Activated CD8-positive, alpha-beta memory T cell treated with anti-CD3 and anti-CD28 coated beads for 1 hour (primary cell): ENCODE measurements at places on chromosomes 12 and 14.

- DNase-seq, result no peak
These were observed 142.0 kb downstream of the KCNK10 start for GRCh38 chr14:88181072-88181471.

DNA sequence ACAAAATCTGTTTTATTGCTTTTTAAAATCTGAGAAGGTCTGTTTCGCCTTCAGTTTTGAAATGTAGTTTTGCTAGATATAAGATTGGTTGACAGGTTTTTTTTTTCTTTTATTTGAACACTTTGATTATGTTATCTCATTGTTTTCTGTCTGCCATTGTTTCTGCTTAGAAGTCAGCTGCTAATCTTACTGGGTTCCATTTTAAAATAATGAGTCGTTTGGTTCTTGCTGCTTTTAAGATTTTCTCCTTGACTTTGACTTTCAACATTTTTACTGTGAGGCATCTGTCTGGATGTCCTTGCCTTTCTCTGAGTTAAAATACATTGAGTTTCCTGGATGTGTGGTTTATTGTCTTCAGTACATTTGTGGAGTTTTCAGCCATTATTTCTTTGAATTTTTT lies 56.7 kb downstream of the ADIPOR2 start:
- DNase-seq, result no peak

- DNase-seq, result no peak
These were observed 2.1 kb downstream of the AKAP6 start for GRCh38 chr14:32331206-32331605.

DNA sequence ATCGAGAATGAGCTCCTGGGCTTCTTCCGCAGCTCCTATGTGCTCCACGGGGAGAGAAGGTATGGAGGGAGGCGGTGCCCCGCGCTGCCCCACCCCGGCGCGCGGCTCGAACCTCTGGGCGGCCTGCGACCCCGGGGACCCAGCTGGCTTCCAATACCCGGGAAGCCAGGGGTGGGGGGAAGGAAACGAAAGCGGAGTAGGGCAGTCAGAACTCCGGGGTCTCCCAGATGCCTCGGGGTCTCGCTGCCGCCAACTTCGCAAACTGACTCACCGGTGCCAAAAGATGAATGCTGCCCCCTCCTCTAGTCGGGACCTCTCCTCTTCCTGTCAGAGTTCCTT lies 1.3 kb downstream of the TRHDE start:
- DNase-seq, result no peak

- DNase-seq, result no peak
These were observed 96.9 kb downstream of the SLC15A4 start for GRCh38 chr12:128726886-128727285.

DNA sequence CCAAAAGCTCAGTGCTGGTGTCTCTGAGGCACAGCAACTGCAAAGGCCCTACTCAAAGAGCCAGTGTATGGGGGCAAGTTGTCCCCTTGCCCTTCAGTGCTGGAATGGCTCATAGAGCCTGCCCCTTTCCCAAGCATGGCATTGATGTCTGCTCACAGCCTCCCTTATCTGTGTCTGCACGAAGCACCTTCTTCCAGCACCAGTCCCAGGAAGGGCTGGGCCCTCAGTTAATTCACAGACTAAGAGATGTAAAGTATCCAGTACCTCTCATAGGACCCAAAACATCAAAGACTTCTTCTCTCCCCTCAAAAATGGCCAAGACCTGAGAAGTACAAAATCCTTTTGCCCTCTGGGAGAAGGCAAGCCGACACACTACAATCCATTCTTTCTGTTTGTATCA lies 1.6 kb upstream of the CMAS start:
- no peak for DNase-seq

DNA sequence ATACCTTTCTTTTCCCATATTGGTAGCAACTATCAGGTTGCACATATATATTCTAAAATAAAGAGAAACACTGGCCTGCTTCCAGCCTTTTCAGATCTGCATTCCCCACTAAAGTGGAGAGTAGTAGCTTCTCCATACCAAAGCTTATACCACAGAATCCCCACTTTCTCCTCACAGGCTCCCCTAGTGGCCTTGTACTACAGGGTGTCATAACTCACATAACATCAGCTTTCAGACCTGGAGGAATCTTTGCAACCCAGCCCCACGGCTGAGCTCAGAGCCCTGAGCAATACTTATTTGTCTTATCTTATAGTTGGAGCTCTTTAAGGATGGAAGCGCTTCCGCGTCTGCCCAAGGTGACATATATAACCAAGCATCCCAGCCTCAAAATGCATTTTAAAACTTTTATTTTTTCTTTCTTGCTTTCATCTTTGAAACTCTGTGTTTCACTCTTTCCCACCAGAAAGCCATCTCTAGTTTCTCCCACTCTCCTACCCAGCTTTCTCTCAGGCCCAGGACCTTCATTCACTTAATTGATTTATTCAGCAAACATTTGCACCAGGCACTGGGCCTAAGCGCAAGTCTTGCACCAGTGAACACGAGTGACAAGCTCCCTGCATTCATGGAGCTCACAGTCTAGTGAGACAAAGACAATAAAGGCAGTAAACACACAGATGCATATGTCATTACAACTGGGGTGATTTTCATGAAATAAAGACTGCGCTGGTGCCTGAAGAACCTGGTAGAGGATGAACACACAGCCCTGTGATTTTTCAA lies 254.7 kb downstream of the IPO8 start:
- no peak for DNase-seq

GRCh38 chr12:116217045-116217735 lies 60.3 kb downstream of the MED13L start:
- no peak for DNase-seq

GRCh38 chr12:58424735-58425392 lies 483.5 kb downstream of the ATP23 start:
- DNase-seq, result no peak

DNA sequence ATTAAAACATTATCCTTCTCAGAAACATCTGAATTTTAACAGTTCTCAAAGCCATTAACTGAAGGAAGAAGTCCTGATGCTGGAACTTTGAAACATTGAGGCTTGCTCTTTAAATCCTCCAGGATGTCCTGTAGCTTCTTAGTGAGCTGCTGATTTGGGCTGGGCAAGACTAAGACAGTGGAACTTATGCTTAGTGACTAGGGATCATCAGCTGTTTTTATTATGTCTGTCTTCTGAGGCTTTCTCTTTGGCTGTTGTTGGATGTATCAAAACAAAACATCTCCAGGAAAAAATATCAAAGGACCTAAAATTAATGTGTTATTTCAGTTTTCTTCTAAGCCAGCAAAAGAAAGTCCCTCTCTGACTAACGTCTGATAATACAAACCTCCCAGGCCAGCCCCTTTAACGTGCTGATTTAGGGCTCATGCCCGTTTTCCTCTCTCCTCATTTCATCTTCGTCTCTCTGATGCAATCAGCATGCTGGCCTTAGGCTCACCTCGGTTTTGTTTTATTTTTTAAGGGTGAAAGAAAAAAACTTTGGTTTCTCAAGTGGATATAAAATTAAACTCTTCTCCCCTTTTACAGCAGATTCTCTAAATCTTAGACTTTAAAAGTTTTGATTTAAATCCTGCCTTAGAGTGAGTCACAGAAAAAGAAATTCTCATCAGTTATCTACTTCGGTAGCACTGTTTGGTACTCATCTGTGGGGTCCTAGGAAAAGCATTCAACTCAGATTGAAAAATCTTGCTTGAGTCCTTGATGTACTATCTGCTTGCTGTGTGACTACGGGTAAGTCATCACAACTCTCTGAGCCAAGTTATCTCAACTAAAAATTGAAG lies 106.2 kb upstream of the CCDC91 start:
- DNase-seq, result no peak

- no peak for DNase-seq
These were observed 14.7 kb downstream of the TMEM30B start for GRCh38 chr14:61266436-61266835.

GRCh38 chr12:48678551-48679185 lies 3.4 kb downstream of the KANSL2 start:
- no peak for DNase-seq

GRCh38 chr12:5232826-5233500 lies 189.3 kb downstream of the KCNA5 start:
- DNase-seq, result no peak
